HepG2 (cell line): ENCODE measurements at places on chromosomes 6 and 20. TPM values are rescaled to one million over a fixed set of nuclear protein-coding genes. Genes with fewer than 3 reads are reported as not detected.

The WFDC10A gene
- not detected in 2 replicates for polyA plus RNA-seq

The PI16 gene
- polyA plus RNA-seq, result not detected in 2 replicates

The TMEM200A gene
- 0.34 and 0.55 TPM in 2 replicates for polyA plus RNA-seq

The TSPO2 gene
- 0.14 and 0.55 TPM in 2 replicates for polyA plus RNA-seq

DNA sequence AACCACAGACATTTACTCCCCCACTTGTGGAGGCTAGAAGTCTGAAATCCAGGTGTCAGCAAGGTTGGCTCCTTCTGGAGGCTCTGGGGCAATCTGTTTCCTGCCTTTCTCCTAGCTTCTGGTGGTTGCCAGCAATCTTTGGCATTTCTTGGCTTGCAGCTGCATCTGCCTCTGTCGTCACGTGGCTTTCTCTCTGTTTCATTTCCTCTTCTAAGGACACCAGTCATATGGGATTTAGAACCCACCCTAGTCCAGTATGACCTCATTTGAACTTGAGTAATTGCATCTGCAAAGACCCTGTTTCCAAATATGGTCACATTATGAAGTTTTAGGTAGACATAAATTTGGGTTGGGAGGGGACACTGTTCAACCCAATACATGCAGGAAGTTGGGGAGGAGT is 56.2 kb upstream of the EPB41L1 start:
- no peak overlapping the region for H3K4me3 ChIP-seq
- DNase-seq, result no peak
- no peaks in the 10 kb centered on the region for H3K36me3 ChIP-seq
- H3K27me3 ChIP-seq, result peaks cover 13% of the 10 kb centered on the region
- H3K27ac ChIP-seq, result no peak overlapping the region

DNA sequence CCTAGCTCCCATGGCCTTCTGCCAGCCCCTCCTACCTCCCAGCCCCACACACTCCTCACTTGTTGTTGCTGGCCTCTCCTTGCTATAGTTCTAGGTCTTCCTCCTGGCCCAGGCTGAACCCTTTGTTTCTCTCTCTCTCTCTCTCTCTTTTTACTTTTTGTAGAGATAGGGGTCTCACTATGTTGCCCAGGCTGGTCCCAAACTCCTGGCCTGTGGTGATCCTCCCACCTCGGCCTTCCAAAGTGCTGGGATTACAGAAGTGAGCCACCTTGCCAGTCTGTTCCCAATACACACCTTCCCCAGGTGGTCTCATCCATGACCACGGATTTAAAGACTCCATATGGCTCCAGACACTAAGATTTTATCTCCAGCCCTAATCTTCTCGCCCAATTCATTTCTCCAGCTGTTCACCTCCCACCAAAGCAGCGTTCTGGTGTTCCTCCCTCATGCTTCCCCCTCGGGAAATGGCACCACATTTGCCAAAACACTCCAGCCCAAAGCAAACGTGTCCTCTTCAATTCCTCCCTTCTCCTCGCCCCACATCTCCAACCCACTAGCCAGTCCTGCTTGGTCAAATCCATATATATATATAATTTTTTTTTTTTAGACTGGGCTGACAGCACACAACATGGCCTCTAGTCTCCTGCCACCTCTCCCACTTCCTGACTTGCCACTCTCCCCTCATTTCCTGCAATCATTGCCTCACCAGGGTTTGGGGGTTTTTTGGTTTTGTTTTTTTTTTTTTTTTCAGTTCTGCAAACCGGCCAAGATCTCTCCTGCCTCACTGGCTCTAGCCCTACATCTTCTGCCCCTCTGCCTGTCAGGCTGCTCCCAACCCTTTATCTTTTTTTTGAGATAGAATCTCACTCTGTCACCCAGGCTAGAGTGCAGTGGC is 104.4 kb downstream of the NCR2 start:
- no peaks in the 10 kb centered on the region for H3K36me3 ChIP-seq
- H3K27me3 ChIP-seq, result peaks cover 67% of the 10 kb centered on the region
- no peak overlapping the region for H3K27ac ChIP-seq
- no peak for DNase-seq

DNA sequence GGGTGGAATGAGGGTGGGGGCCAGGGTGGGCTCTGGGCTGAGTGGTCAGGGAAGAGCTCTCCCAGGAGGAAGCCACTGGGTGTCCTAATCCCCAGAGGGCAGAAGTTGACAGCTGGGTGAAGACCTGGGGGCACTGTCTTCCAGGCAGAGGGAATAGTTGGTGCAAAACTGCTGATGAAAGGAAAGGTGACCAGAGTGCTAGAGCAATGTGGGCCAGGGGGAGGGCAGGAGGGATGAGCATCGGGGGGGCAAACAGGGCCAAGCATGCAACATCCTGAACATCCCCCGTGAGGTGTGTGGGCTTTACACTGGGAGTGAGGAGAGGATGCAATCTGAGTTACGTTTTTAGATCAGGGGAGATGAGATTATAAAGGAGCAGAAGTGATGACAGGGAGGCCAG is 97.8 kb downstream of the NOL4L start:
- DNase-seq, result no peak
- no peaks in the 10 kb centered on the region; the same call in 2 of the 3 replicates for H3K36me3 ChIP-seq
- no peak overlapping the region for H3K4me3 ChIP-seq

- no peak overlapping the region for H3K4me3 ChIP-seq
- no peak overlapping the region for H3K27ac ChIP-seq
- H3K36me3 ChIP-seq, result peaks cover 10% of the 10 kb centered on the region
- no peaks in the 10 kb centered on the region for H3K27me3 ChIP-seq
- peaks cover 2% of the 10 kb centered on the region for H3K4me1 ChIP-seq
- no peak for DNase-seq
Measured at GRCh38 chr20:13436530-13436929, 202.2 kb downstream of the TASP1 start.

GRCh38 chr6:56025795-56026194 is 150.4 kb upstream of the BMP5 start:
- no peak overlapping the region for H3K4me3 ChIP-seq
- H3K27ac ChIP-seq, result no peak overlapping the region
- H3K27me3 ChIP-seq, result no peaks in the 10 kb centered on the region
- no peaks in the 10 kb centered on the region for H3K4me1 ChIP-seq
- H3K36me3 ChIP-seq, result no peaks in the 10 kb centered on the region

GRCh38 chr6:95686272-95686671 is 108.9 kb downstream of the MANEA start:
- no peak for DNase-seq
- H3K4me1 ChIP-seq, result no peaks in the 10 kb centered on the region
- H3K36me3 ChIP-seq, result no peaks in the 10 kb centered on the region
- H3K4me3 ChIP-seq, result no peak overlapping the region
- no peak overlapping the region for H3K27ac ChIP-seq
